ENCODE measurements at places on chromosomes 5 and 9.
A peak's percentile ranks its signal among the peaks of the same experiment; 100 is the strongest.

DNA sequence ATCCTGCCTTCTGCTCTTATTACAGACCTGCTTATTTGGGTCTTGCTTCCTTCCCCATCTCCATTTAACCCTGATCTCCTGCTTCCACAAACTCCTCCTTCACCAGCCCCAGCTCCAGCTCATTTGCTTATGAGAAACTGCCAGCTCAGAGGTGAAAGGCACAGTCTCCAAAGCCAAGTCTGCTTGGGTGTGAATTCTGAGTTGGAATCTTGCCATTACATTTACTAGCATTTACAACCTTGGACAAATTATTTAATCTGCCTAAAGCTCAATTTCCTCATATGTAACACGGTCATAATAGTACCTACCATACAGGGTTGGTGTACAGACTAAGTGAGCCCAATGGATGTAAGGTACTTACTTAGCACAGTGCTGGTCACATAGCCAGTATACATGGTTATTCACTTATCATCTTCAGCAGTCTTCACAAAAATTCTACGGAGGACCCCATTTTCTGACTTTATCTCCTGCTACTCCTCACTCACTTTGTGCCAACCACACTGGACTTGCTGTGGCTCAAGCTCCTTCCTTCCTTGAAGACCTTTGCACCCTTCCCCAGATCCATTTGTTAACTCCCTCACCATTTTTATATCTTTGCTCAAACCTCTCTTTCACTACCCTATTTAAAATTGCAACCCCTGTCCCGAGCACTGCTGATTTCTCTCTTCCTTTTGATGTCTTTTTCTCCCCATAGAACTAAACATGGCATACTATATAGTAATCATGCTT lies 86.2 kb downstream of the DOCK2 start:
- DNase-seq: no peak

DNA sequence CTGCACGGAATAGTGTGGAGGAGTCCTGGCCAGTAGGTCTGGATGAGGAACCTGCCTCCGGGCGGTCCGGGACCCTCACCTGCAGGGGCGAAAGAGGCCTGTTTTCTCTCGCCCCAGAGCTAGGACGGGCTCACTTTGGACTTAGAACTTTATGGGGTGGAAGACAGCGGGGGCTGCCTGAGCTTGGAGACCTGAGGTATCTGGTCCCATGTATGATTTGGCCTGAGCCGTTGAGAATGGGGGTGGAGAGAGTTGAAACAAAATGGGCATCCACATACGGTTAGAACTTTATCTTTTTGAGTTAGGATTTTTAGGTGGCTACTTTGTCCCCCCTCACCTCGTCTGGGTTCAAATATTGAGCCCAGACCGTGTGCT lies 681 bp upstream of the ETF1 start:
- DNase-seq: no peak

- peak; percentile 36 for DNase-seq
Observed at GRCh38 chr9:131807144-131807983, 67.5 kb upstream of the RAPGEF1 start.

GRCh38 chr5:33120671-33121070 lies 320.1 kb upstream of the TARS1 start:
- no peak for DNase-seq

GRCh38 chr5:51449026-51449425 lies 65.8 kb downstream of the ISL1 start:
- DNase-seq: no peak

GRCh38 chr9:87350915-87351314 lies 146.8 kb upstream of the DAPK1 start:
- no peak for DNase-seq

GRCh38 chr9:76486151-76486550 lies 27.2 kb downstream of the GCNT1 start:
- no peak for DNase-seq

DNA sequence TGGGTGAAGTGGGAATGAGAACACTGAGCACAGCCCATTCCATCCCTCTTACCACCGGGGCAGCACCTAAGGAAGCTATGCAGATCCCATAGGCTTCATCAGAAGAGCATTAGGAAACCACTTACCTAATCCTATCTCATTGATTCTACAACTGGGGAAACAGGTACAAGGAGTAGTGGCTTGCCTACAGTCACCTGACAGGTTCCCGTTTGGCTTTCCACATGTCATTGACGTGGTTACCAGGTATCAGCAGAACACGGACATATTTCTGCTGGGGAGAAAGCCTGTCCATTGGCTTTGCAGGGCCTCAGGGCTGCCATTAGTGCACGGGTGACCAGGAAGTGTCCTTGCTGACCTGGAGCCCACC lies 11.3 kb downstream of the AFAP1L1 start:
- no peak for DNase-seq

DNA sequence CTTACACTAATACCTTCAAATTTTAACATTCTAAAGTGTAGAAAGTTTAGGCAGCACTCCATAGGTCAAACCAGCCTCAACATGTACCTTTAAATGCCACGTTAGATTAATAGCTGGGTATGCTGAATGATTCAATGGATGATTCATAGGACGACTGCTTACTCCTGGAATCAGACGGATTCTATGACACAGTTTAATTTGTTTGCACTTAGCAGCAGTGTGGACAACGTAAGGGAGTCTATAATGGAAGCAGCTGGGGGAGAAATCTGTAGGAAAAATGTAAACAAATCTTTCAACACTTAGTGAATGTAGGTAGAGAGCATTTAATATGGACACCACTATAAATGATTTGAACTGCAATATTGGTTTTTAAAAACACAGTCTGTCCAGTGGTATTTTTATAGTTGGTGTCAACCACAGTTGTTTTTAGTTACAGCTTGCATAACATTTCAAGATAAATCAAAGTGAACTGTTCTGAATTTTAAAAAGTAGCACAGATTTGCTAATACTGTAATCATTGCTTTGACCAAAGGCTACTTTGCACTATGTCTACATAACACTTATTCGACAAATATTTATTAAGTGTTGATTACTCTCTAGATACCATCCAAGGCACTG lies 701.5 kb upstream of the MEF2C start:
- DNase-seq: no peak

DNA sequence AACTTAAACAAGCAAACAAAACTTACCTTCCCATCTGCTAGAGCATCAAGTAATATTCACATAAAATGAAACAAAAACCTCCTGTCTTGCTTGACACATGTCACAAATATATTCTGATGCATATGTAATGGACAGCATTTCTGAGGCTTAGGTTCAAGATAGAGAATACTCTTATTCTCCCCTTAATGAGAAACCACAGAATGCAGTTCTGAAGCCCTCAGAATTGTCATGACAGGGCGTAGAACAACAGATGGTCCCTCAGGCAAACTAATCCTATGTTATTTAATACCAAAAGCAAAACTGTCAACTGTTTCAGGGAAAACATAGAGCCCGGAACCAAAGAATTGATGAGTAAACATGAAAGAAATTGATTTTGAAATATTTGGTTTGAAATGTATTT lies 229.9 kb upstream of the RIOK2 start:
- no peak for DNase-seq

- no peak for DNase-seq
Observed at GRCh38 chr5:54638106-54638505, 120.5 kb downstream of the SNX18 start.

DNA sequence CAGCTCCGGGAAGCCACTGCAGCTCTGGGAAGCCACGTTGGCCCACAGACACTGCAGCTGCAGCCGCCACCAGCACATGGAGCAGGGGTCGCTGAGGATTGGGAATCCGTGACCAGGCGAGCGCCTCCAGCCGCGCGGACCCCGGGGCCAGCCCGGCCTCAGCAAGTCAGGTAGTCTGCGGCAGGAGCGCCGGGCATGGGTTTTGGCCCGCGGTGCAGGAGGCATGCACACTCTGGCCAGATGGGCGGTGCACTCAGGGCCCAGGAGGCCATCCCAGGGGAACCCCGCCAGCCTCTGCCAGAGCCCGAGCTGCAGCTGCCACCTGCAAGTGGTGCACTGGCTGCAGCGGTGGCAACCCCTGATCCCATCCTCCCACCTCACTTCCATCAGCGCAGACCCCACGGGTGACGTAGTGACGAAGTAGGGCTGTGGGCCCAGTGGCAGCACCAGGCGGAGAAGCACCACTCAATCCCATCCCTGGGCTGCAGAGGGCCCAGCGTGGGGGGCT lies 368.3 kb upstream of the SPATA31A5 start:
- peak; percentile 9 for DNase-seq

- no peak for DNase-seq
Observed at GRCh38 chr5:54108136-54108535, 202.2 kb downstream of the ARL15 start.

- no peak for DNase-seq
Observed at GRCh38 chr5:24439465-24439864, 205.3 kb downstream of the CDH10 start.

GRCh38 chr5:66174338-66174737 lies 30.2 kb downstream of the SREK1 start:
- no peak for DNase-seq

DNA sequence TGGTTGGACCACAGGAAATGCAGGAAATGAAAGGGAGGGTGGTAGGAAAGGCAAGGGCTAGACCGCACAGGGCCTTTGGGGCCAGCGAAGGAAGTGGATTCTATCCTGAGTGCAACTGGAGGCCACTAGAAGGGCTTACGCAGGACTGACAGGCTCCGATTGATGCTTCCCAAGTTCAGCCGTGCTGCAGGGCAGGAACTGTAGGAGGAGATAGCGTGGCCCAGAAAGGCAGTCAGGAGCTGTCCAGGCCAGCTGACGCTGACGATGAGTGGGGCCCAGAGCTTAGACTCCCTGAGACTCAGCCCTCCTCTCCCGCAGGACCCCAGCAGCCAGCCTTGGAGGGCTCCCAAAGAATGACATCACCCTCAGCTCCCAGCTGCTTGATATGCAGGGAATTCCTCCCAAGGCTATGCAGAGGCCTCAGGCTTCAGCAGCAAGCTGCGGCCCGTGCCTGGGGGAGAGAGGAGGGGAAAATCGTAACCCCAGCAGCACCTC lies 48.8 kb downstream of the KCNIP1 start:
- DNase-seq: peak; percentile 58

- no peak for DNase-seq
Observed at GRCh38 chr9:29647451-29647850, 2074.2 kb upstream of the C9orf72 start.

- no peak for DNase-seq
Observed at GRCh38 chr5:178281331-178281730, 48.7 kb upstream of the PHYKPL start.

- DNase-seq: no peak
Observed at GRCh38 chr9:18362901-18363685, 110.9 kb upstream of the ADAMTSL1 start.

DNA sequence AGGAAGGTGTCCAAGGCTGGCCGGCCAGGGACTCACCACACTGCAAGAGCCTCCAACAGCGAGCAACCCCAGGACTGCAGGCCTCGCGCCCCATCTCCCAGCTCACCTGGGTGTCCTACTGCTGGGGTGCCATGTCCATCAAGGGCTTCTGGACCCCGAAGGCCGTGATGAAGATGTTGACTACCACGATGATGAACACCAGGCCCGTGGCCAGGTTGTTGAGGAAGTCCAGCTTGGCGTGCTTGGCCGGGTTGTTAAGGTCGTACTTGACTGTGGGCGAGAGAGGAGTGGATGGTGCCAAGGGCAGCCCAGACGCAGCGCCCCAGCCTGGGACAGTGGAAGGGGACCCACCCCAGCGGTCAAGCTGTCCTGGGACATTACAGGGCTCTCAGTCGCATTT lies 9.3 kb downstream of the NINJ1 start:
- peak; percentile 49 for DNase-seq

DNA sequence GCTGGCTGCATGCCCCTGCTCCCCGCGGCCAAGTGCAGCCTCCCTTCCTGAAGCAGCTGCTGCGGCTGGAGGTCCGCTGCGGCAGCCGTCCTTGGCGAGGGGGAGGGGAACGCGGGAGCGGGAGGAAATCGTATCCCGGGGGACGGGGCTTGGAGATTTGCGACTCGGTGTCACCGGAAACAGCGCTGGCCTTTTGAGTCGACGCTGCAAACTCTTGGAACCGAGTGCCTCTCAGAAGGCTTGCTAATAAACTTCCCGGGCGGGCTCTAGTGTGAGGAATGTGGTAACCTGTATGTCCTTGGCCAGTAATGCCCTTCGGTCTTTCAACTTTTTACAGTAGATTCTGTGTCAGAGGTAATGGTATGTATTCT lies 82.7 kb downstream of the PTPDC1 start:
- no peak for DNase-seq

DNA sequence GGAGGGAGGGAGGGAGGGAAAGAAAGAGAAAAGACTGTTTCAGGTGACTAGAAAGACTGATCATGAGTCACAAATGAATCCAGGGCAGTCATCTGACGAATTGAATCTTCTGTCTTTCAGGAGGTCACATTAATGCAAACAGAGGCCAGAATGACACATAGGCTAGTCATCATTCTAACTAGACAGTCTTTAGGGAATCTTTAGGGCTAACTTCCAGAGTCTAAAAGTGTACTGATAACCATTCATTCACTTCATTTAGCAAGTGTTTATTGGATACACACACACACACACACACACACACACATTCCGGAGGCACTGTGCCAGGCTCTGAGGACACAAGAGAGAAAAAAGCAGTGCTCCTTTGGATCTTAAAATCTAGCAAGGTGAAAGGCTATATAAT lies 156.7 kb downstream of the EBF1 start:
- no peak for DNase-seq

DNA sequence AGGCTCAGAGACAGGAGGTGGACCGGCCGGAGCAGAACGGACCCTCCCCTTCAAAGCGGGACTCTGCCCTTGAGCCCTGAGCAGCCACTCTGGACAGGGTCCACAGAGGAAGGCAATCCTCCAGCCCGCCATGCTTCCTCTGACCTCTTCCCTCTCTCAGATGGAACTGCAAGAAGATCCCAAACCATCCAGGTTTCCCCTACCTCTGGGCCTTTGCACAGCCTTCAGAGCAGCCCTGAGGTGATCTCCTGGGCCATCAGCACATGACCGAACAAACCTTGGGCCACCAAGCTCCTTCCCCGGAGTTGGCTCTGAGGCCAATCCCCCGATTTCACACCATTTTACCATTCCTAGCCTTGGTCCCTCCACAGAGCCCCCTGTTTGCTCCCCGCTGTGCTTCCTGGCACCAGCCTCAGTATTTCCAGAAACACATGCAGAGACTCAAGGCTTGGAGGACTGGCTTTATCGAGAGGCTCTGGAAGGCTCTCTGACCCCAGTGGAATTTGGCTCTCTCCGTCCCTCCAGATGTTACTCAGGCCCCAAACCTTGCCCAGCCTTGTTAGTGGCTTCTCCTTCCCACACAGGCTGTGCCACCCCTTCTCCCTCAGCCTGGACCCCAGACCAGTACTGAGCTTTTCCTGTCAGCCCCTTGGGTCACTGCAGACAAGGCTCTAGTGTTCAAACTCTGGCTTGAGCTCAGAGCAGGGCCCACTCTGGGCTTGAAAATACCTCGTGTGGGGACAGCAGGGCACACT lies 48.6 kb upstream of the KCNMB1 start:
- DNase-seq: no peak

DNA sequence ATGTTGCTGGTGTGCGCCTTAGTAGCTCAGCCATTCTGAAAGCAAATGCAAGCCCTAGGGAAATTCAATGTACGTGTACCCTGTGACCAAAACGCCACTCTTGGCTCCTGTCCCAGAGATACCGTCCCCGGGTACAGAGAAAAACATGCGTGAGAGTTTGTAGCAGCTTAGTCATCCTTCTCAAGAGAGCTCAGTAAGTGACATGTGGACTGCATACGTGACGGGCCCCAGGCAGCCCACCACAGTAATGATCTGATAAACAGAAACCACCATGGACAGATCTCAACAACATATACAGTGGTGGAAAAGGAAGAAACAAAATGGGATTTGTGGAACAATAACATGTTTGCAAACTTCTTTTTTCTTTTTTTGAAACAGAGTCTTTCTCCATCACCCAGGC lies 45.1 kb downstream of the S1PR3 start:
- DNase-seq: no peak

- DNase-seq: no peak
Observed at GRCh38 chr9:4588721-4589120, 73.4 kb upstream of the PLPP6 start.

All from right lobe of liver (tissue), 6 donors.